ENCODE measurements at places on chromosomes 11 and 22.

DNA sequence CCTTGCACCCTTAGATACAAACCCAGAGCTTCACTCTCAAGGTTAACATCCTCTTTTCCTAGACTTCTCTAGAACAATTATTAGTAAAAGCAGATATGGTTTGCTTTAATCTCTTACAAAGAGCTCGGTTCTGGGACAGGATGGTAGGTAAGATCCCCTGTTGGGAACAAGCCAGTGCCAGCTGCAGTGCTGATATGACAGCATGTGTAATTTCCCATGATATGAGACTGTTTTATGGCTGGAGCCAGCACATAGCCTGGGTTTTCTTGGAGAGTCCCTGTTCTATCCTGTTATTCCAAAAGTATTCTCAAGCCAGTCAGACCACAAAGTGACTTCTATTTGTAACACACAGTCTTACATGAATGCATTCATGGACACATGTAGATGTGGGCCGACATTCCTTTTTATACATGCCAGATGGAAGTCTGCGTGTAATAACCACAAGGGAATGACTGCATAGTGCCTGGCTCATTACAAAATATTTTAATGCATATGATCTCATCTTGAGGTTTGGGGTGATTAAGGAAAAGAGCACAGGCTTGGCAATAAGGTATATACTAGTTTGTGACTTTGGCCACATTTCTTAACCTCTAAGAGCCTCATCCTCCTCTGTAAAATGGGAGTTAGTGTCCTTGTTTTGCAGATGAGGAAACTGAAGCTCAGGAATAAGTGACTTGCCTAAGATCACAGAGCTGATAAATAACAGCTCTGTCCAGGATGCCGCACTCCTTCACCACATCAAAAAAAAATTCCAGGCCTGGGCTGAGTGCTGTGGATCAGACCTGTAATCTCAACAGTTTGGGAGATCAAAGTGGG is 21.8 kb downstream of the CLMP start:
- DNase-seq: peak; percentile 52

GRCh38 chr11:112085822-112086421 is 634 bp downstream of the TIMM8B start:
- DNase-seq: no peak

- DNase-seq: no peak
These were observed 57.3 kb upstream of the SLN start for GRCh38 chr11:107769189-107769588.

- no peak for DNase-seq
These were observed 68.6 kb downstream of the SWAP70 start for GRCh38 chr11:9732453-9732852.

DNA sequence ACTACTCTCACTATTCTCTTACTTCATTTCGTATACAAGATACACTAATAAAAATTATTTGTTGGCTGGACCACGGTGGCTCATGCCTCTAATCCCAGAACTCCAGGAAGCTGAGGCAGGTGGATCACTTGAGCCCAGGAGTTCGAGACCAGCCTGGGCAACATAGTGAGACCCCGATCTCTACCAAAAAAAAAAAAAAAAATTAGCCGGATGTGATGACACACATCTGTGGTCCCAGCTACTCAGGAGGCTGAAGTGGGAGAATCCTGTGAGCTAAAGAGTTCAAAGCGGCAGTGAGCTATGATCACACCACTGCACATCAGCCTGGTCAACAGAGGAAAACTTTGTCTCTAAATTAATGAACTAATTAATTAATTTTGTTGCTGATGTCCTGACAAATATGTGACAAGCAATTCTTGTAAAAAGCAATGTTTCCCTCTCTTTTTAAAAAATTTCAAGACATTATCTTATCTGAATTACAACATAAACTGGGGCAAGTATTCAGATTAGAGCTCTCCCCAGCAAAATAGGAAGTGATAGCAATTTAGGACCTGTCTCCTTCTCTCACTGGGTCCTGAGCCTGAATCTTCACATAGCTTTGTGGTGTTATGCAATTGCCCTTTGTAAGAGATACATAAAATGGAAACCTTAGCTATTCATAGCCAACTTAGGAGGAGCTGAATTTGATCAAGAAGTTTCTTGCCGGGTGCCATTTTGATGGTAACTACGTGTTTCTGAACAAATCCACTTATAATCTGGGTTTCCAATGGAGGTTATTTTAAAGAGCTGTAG is 17.6 kb upstream of the TMA7B start:
- no peak for DNase-seq

DNA sequence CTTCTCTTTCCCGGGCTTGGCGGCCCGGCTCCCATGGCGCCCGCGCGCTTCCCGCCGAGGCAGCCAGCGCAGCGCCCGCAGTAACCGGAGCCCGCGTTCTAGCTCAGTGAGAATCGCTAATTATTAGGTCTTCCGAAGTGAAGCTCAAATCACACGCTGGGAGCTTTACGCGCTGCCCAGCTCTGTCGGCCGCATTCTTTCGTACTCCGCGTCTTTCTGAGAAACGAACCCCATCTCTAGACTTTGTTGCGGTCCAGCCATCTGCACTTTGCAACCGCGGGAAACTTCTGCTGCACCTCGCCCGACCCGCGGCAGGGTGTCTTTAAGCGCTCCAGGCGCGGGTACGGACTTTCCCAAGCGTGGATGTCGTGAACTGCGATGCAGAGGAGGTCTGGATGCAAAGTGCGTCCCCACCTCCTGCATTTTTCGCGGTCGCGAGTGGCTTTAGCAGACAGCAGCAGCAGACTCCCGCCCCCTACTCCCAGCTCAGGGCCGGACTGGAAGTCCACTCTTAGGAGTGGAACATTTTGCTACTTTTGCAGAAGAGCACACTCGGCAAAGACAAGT is 6.0 kb upstream of the PAX6 start:
- no peak for DNase-seq

DNA sequence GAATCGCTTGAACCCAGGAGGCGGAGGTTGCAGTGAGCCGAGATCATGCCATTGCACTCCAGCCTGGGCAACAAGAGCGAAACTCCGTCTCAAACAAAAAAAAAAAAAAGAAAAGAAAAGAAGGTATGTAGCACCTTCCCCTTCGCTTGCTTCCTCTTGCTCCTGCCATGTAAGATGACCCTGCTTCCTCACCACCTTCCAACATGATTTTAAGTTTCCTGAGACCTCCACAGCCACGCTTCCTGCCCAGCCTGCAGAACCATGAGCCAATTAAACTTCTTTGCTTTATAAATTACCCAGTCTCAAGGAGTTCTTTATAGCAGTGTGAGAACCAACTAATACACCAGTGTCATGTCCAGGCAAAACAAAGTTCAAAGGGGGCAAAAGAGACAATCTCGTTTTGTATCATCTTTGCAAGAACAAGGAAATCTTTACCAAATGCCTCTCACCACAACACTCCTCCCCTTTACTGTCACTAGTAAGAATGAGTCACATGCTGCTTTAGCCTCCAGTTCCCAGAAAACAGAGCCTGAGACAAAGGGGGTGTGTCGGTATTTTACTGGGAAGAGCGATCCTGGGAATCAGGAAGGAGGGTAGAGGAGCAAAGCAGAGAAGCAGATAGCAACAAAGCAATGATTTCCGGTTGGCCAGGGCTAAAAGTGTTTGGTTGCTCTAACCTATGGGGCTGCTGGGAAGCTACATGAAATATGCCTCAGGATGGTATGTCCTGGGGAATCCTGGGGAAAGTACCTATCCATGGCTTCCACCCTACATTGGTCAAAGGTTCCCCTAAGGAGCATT is 10.5 kb upstream of the MCHR1 start:
- DNase-seq: peak; percentile 56

DNA sequence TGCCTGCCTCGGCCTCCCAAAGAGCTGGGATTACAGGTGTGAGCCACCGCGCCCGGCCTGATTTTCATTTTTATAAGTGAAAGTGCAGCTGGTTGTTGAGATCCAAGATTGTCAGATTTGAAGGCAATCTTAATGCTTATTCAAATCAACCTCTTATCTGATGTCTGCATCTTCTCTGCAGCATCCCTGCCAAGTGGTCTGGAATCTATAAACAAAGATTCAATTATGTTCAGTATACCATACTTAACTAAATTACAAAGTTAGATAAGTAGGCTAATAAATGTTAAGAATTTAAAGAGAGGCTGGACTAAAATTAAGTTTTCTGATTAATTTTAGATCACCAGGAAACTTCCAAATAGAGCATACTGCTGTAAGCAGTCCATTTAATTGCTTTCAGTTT is 53.8 kb downstream of the POLD3 start:
- no peak for DNase-seq

DNA sequence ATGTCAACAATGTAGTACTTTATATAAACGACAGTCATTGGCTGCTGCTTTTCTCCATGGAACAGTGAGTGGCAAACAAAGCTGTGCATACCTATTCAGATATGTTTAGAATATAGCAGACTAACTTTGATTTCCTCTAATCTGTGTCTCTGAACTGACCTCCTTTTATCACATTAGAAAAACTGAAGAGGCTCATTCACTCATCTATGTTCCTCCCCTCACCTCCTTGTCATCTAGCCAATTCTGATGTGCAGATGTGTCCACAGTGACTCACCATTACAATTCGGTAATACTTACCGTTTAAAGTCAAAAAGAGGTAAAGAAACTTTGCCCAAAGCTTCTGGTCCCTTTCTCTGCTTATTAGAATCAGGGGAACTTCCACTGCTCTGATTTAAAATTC is 51.5 kb upstream of the RPS13 start:
- no peak for DNase-seq

DNA sequence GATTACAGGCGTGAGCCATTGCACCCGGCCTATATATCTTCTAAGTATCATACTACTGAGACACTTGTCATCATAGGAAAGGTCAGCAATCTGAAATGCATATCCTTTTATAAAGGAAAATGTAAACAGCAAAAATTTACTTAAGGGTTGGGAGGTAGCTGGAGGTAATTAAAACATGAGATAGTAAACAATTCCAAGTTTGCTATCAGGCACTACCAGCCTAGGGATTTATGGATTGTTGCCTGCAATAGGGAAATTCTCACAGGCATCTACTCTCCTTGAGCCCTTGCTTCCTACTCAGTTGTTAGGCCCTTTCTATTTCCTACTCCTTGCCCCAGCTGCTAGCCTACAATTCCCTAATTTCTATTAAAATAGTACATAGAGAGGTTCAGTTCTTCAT is 16.1 kb downstream of the PGR start:
- DNase-seq: no peak

DNA sequence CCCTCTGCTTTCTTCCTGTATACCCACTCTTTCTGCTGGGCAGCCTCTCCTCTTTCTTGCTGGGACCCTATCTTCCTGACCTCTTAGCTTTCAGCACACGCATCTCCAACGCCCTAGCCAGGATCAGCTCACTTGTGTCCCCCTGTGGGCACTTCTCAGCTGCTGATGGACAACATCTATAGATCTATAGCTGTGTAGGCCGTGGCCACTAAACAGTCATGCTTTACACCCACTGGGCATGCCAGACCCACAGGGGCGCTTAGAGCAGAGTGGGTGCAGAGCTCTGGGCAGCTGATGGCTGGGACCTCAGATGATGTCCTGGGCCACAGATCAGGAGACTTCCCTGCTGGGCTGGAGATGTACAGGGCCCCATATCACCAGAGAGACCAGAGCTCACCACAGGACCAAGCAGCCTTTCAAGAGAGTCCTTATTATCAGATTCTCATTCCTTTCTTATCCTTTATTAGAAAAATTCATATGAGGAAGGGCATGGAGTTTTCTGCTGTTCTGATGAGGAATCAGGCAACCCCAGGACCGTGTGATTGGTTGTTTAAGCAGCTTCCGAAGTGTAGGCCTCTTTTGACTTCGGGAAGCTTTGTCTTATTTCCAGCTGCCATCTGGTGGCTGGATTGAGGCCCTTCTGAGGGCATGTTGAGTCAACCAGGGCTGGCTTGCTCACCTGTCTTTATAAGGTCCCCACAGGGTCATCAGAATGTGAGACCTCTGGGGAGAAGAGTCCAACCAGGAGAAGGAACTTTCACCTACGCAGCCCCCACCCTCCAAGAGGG is 60.5 kb downstream of the OSBP2 start:
- DNase-seq: no peak

GRCh38 chr11:77287615-77288273 is 13.7 kb downstream of the GDPD4 start:
- no peak for DNase-seq

- no peak for DNase-seq
These were observed 3.9 kb downstream of the GSTT4 start for GRCh38 chr22:24001314-24001713.

DNA sequence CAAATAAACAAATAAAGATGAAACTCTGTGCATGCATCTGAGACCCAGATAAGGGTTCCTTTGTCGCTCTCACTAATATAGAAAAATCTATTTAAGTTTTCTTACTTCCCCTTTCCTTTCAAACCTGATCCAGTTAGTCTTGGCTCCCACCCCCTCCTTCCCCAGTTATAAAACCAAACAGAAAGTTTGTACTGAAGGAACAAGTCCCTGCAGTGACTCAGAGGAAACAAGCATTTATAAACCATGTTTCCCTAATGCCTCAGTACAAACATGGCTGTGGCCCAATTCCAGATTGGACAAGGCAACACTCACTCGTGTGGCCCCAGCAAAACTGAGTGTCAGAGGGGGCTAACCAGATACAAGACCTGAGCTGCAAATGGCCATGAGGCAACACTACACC is 65.5 kb upstream of the ARHGAP20 start:
- no peak for DNase-seq

DNA sequence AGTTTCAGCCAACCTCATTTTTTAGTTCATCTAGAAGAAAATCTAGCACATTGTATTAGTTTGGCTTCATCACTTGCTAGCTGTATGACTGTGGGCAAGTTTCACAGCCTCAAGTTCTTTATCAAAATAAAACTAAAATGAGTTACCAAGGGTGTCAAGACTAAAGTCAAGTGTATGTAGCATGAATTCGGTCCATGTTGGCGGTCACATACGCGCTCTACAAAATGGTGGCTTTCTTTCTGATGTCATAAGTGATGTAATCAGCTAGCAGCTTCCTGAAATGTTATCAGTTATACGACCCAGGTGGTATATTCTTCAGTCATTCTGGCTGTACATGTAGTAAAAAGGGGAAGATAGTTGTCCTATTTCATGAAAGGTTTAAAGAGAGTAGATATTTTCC is 50.5 kb downstream of the POLD3 start:
- no peak for DNase-seq

- no peak for DNase-seq
These were observed 28.3 kb upstream of the MS4A6A start for GRCh38 chr11:60211206-60211605.

GRCh38 chr11:3135481-3136440 is 29.3 kb downstream of the OSBPL5 start:
- no peak for DNase-seq

DNA sequence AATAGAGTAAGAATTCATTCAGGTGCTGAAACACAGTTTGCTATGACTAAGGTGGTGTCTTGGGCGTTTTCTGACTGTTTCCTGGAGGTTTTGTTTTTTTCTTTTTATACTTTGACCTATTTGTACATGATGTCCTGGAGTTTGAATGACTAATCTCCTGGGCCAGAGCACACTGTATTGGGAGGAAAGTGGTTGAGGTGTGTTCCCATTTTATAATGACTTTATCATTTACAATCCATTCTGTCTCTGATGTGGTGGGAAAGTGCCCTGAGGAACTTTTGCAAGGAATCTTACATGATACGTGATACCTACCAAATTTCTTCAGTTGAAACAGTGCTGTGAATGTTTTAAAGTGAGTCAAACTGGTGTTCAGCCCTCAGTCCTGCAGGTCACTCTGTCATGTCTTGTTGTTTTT is 80.8 kb downstream of the TNRC6B start:
- peak; percentile 1 for DNase-seq

All from T1000 (cell line).